ENCODE measurements at places on chromosomes 5 and 9.

DNA sequence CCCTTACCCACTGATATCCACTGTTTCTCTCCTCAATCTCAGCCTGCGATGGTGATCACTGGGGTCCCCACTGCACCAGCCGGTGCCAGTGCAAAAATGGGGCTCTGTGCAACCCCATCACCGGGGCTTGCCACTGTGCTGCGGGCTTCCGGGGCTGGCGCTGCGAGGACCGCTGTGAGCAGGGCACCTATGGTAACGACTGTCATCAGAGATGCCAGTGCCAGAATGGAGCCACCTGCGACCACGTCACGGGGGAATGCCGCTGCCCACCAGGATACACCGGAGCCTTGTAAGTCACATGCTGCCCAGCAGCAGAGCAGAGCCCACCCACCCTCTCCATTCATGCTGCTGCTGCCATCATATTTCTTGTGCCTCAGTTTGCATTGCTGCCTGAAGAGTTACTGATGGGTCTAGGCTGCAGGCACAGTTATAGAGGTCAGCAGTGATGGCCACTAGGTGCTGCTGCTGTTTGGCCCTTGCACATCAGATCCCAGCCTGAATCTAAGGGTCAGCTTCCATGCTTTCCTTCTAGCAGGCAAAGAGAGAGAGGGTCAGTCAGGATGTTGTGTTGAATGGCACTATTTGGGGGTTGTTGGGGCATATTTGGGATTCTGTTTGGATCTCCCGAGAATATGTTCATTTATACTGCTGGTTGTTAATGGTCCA, 106.0 kb downstream of the MEGF10 start:
- no peak for DNase-seq

GRCh38 chr9:109770101-109770500, 9.9 kb upstream of the PALM2AKAP2 start:
- no peak for DNase-seq

- no peak for DNase-seq
These were observed 32.6 kb downstream of the GABRB2 start for GRCh38 chr5:161513942-161514341.

- no peak for DNase-seq
These were observed 152.7 kb downstream of the ADCY2 start for GRCh38 chr5:7548596-7548995.

DNA sequence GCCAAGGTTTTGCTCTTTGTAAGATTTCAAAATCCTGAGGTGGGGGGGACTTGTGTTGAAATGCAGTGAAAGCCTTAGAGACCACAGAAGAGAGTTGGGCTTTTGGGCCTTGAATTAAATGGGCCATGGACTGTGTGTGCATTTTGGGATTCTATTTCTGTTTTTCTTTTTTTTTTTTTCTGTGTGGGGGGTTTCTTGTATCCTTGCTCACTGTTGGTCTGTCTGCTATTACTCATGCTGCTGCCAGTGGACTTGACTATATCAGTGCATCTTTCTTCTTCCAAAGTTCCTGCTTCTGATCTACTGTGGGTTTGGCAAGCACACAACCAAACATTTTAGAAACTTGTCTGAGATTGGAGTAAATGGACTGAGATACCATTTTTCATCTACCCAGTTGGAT, 344.9 kb downstream of the ARL15 start:
- peak; percentile 47 for DNase-seq

GRCh38 chr5:5063533-5063953, 76.6 kb upstream of the ADAMTS16 start:
- no peak for DNase-seq

DNA sequence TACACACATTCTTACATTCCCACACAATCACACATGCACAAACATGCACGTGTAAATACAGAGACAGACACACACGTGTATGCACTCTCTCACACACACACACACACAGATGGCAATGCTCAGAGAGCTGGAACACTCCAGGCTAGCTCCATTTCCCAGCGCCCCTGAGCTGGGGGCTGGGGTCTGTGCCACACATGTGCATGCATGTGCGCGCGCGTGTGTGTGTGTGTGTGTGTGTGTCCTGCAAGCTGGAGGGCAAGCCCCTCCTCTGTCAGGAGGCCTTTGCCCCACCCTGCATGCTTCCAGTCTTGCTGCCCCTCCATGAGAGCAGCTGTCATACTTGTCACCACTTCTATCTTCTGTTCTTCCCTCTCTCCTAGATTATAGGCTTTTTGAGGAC, 16.6 kb upstream of the S1PR3 start:
- DNase-seq, result no peak

DNA sequence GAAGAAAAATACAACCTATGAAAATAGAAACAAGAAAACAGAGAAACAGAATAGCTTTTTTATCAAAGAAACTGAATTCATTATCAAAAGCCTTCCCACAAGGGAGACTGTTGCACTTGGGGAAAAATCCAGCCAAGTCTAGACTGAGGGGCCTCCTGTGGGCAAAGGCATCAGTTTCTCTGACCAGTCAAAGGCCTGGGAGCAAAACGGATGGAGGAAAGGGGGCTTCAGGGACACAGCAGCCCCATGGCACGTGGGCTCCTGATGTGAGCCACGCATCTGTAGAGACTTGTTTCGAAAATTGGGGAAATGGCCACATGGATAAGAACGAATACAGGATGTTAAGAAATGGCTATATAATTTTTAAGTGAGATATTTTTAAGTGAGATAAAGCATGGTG, 21.1 kb downstream of the ZDHHC11B start:
- DNase-seq, result no peak

DNA sequence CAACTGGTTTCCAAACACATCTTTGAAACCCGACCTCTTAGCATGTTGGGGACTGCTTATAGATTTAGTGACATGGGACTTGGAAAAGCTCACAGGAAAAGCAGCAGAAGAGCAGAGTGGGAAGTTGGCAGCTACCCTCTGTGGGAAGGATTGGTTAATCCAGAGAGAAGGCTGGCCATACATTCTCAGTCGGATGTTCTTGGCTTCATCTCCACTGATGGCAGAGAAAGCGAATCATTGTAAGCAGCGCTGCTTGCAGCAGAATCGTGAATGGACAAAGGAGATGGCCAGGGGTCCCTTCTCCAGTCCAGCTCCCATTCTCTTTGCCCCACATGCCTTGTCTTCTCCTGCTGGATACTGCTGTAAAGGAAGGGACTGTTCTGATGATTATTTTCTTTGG, 62.7 kb downstream of the MEGF10 start:
- DNase-seq, result no peak

GRCh38 chr9:135980926-135981630, 19.9 kb upstream of the UBAC1 start:
- DNase-seq, result no peak

DNA sequence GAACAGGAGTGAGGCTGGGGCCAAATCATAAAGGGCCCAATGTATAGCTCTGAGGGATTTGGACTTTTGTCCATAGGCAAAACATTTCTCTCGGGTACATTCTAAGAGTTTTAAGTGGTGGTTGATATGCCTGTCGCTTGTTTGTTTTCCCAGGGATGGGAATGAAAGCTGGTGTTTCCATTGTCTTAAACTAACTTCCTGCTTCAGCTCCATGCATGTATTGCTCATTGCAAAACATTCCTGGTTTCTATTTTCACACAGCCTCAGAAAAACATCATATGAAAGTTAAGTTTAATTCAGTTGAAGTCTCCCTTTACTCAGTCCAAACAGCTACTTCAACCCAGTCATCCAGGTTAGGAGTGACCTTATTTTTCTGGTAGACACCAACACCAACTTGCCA, 235.0 kb downstream of the ACTL7B start:
- no peak for DNase-seq

DNA sequence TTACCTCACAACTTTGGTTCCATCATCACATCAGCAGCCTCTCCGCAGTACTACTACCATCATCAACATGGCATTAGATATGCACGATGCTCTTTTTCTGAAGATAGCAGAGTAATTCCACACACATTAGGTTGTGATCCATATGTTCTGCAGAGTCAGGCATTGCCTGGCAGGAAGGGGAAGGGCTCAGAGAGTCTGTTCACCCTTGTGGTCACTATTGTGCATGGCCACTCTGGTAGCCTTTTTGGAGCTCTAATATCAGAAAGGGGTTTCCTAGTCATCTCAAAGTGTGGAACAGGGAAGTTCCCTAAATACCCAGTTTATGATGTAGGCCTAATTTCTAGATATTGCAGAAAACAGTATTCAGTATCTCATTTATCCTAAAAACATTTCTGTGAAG, 373.6 kb downstream of the BNC2 start:
- no peak for DNase-seq

DNA sequence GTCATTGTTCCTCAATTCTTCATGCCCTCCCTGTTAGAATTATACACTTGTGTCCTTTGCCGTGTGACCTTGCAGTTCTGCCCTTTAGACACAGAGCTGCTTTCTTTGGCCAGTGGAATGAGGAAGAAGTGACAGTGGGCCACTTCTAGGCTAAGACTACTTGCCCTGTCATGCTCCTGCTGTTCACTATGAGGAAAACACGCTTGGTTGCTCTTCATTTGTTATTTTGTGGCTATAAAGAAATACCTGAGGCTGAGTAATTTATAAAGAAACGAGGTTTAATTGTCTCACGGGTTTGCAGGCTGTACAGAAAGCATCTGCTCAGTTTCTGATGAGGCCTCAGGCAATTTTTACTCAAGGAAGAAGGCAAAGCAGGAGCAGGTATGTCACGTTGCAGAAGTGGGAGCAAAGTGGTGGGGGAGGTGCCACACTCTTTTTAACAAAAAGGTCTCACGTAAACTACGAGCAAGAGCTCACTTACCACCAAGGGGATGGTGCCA, 279.1 kb upstream of the DMAC1 start:
- DNase-seq, result no peak
